ENCODE measurements at places on chromosomes 7 and 10.

- DNase-seq, result no peak
Observed at GRCh38 chr7:79287981-79288380, 165.5 kb downstream of the MAGI2 start.

GRCh38 chr7:26081638-26082037, 70.4 kb upstream of the NFE2L3 start:
- no peak for DNase-seq

DNA sequence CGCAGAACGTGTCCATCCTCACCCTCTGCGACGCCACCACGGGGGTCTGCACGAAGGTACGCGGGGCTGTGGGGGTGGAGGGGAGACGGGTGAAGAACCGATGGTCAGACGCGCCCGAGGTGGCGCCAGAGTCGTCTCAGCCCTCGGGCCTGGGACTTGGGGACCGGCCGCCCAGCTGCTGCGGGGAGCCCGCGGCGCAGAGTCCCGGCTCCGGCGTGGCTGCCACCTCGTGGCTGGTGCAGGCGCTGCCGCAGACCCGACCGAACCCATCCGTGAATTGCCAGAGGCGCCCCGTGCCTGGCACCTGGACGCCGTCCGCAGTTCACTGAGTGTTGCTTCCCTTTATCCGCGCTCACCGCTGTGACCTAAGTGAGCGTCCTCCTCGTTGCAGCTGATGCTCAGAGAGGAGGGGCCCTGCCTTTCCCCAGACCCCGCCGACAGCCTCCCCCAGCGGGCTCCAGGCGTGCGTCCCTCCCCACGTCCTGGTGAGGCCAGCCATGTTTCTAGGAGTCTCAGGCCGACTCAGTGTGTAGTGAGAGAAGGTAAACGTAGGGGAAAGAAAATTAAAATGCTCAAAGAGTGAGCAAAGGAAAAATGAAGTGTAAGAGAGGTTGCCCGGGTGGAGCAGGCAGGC, 208.7 kb downstream of the PAXIP1 start:
- no peak for DNase-seq

GRCh38 chr7:48518092-48518491, 346.8 kb downstream of the ABCA13 start:
- DNase-seq, result no peak

DNA sequence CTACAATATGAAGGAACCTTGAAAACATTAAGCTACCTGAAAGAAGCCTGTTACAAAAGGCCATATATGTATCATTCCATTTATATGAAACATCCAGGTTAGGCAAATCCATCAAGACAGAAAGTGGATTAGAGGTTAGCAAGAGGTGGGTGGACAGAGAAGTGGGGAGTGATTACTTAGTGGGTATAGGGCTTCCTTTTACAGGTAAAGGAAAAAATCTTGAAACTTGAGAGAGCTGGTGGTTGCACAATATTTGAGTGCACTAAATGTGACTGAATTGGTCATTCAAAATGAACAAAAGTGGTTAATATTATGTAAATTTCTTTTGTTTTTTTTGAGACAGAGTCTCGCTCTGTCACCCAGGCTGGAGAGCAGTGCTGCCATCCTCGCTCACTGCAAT, 119.4 kb upstream of the KIF5B start:
- no peak for DNase-seq

DNA sequence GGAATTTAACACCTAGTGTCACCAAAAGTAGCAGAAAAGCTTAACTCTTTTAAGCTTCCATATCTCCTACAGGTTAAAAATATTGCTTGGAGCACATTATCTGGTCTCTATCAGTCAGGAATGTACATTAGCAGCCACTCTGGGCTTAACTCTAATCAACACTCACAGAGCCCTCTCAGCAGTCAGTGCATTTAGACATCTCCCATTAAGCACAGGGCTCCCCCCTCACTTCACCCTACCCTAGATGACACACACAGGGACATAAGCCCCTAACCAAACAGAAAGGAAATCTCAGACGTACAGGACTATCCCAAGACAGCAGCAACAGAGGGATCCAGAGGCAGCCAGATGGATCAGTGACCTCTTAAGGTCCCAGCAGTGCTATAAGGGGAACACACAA, 26.4 kb downstream of the FBXW4 start:
- no peak for DNase-seq

DNA sequence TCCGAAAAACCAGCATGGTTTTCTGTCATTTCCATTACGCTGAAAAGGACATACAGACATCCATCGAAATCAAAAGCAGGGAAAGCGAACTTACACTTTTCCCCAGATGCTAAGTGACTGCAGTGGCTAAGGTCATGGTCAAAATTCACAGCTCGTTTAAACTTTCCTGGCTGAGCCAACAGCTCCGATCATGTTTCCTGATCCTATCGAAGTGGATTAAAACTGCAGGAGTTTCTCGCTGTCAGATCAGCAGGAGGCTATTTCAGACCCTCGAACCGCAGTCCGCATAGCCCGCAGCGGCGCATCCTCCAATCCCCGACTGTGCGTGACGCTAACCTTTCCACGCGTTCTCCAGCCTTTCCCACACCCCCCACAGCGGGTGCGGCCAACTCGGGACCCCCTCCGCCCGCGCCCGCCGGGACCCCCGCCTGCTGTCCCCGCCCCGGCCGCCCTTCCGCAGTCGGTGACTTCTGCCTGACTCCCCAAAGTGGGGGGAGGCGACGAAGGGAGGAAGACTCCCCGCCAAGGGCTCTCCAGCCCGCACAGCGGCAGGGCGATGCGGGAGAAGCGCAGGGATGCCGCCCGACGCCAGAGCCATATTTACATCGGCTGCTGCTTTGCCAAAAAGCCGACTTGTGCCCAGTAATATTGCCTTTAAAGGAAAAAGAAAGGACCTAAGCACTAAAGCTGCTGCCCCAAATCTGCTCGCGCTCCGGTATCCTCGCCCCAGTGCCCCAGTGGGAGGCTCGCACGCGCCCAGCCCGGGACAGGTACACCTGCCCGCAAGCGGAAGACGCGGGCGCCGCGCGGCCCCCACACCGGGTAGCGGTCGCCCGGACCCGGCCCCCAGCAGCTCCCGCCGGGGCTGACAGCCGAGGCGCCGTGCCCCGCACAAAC, 1.2 kb downstream of the PIP4K2A start:
- DNase-seq, result no peak

DNA sequence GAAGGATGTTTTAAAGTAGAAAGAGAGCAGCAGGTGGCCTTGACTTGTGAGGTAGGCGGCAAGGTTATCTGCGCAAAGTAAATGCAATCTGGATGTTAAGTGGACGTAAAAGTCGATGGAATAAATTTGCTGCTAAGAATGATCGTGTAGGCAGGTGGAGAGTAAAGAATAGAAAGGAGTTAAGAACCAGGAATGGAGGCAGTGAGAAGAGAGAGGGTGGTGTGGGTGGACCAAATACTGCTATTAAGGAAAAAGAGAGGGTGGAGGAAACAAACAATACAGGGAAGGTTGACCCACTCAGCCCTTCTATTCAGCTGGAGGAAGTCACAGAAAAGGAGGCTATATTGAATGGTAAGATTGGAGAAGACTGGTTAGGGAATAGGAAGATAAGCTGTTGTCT, 1.9 kb upstream of the CUL1 start:
- no peak for DNase-seq

DNA sequence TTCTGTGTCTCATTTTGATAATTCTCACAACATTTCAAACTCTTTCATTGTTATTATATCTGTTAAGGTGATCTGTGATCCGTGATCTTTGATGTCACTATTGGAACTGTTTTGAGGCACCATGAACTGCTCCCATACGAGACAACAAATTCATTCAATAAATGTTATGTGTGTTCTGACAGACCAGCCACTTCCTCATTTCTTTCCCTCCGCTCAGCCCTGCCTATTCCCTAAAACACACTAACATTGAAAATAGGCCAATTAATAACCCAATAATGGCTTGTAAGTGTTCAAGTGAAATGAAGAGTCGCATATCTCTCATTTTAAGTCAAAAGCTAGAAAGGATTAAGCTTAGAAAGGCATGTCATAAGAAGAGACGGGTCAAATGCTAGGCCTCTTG, 45.2 kb downstream of the RNF133 start:
- DNase-seq, result no peak

DNA sequence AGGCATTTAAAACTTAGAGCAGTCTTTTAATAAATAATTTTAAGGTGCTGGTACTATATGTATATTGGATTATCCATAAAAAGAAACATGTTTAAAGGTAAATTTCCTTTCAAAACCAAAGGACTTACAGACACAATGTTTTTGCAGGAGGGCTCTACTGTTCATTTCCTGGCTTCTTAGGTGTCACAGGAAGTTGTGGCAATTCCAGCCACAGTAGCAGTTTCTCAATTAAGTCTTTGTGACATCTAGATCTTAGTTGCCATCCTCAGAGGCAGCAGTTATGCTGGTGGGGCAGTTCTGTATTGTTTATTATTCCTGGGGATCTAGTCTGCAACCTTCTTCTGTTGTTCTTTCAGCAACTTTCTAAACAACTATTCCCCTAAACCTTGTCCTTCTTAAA, 460.1 kb downstream of the MAGI2 start:
- no peak for DNase-seq

GRCh38 chr7:55019191-55019690, 424 bp downstream of the EGFR start:
- no peak for DNase-seq

GRCh38 chr10:25839683-25840082, 94.3 kb upstream of the MYO3A start:
- no peak for DNase-seq

GRCh38 chr7:12921751-12922345, 234.4 kb downstream of the ARL4A start:
- no peak for DNase-seq

DNA sequence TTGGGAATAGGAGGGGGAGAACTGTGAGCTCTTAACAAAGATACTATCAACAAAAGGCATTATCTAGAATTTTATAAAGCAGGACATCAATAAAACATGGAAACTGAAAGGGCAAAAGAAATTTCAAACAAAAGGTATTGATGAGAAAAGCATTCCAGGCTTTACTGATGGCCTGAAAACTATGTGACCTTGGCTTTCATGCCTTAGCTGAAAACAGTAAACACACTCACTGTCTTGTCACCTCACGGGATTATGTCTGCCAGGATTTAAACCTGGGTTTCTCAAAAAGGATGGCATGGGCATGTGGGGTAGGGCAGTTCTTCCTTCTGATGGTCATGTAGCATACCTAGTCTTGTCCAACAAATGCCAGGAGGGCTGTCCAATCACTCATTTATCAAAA, 22.9 kb downstream of the DOCK4 start:
- no peak for DNase-seq

- no peak for DNase-seq
Observed at GRCh38 chr10:85524001-85524666, 842.5 kb downstream of the GRID1 start.

GRCh38 chr10:22321924-22322640, 1.2 kb downstream of the BMI1 start:
- DNase-seq, result no peak

DNA sequence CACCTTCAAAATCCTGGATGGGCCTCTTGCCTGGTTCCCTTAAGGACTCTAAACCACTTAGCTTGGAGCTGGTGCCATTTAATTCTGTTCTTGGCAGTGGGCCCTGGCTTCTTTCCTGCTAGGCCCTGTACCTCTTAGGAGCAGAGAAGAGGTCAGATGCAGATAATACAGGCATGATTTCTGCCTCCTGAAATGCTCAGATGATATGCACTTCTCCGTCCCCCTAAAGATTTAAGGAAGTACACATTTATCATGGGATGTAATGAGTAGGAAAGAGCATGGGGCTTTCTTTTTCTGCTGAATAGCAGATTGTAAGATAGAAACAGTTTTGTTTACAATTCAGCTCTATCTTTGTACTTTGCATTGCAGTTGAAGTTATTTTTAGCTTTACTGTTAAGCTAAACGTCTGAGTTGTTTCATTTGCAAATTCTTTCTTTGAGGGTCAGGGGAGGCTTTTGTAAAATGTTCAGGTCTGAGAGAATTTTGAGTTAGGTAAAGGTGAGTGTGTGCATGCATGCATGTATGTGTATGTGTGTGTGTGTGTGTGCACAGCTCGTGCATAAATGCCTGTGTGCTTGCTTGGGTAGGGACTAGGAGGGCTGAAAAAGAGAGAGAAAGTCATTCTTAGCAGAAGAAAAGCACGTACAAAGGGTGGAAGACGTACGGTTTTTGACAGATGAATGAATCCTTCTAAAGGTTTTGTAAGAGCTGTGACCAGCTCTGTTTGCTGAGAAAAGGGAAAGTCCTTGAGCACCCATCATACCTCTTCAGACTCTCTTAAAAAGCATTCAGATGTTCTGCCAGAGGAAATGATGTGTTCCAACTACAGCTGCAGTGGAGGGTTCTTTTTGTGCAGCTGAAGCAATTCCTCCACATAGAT, 364.2 kb downstream of the AUTS2 start:
- no peak for DNase-seq

GRCh38 chr10:110613996-110614495, 30.1 kb upstream of the RBM20 start:
- DNase-seq, result no peak

- DNase-seq, result no peak
Observed at GRCh38 chr7:27107391-27108381, 5.2 kb upstream of the HOXA2 start.

DNA sequence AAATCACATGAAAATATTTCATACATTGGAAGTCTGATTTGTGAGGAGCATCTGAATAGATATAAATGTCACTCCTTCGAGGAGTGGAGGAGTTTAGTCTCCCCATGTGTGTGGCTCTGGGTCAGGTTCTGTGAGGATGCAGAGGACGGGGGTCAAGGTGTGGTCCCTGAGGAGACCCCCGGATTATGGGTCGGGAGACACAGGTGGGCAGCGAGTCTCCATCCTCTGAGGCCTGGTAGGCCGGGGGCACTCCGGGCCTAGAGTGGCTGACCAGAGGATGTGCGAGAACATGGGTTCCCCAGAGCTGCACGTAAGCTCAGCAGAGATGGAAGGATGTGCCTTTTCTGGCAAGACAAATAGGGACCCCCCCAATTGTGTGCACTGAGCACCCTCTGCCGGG, 93.4 kb upstream of the TCERG1L start:
- DNase-seq, result no peak

DNA sequence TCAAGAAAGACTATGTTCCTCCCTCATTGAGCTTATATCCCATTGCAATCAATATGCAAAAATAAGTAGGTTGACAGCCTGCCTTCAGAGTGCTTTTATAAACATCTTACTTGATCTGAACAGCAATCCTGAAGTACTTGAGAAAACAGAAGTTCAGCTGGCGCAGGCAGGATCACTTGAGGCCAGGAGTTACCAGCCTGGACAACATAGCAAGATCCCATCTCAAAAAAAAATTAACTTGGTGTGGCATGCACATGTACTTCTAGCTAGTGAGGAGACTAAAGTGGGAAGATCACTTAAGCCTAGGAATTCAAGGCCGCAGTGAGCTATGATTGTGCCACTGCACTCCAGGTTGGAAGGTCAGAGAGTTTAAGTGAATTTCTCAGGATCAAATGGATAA, 30.1 kb downstream of the LUC7L2 start:
- DNase-seq, result no peak
